ENCODE measurements at places on chromosomes 3 and 15.

GRCh38 chr3:185330238-185330637 lies 32.7 kb upstream of the MAP3K13 start:
- H3K36me3 ChIP-seq: no peaks in the 10 kb centered on the region
- H3K27ac ChIP-seq: no peak overlapping the region
- H3K27me3 ChIP-seq: peaks cover 8% of the 10 kb centered on the region
- peaks cover 13% of the 10 kb centered on the region for H3K4me1 ChIP-seq
- DNase-seq: no peak

- H3K27ac ChIP-seq: no peak overlapping the region
- no peaks in the 10 kb centered on the region for H3K27me3 ChIP-seq
- no peaks in the 10 kb centered on the region for H3K4me1 ChIP-seq
- H3K4me3 ChIP-seq: no peak overlapping the region
- DNase-seq: no peak
- H3K36me3 ChIP-seq: peaks cover 9% of the 10 kb centered on the region
Observed at GRCh38 chr15:60444289-60444912, 34.5 kb downstream of the ICE2 start.

DNA sequence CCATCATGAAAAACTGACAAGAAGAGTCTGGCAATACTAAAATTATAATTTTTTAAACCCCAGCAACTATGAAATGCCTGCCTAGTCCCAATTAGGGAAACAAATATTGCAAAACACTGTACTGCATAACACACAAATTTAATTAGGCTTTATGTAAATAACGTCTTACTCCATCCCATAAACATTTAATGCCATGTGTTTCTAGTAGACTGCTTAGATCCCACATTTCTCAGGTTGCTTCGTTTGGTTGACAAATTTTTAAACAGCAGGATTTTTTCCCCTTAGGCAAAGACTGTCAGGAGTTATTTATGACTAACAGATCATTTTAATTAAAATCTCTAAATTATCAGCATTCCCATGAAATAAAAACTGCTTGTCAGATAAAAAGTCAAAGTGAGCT lies 29.9 kb downstream of the EIF2AK4 start:
- no peak for DNase-seq
- no peak overlapping the region for H3K27ac ChIP-seq
- H3K36me3 ChIP-seq: peaks cover 16% of the 10 kb centered on the region
- H3K4me1 ChIP-seq: peaks cover 3% of the 10 kb centered on the region

GRCh38 chr3:4644951-4645350 lies 151.8 kb downstream of the ITPR1 start:
- no peak for DNase-seq
- no peaks in the 10 kb centered on the region for H3K4me1 ChIP-seq
- H3K27ac ChIP-seq: no peak overlapping the region
- H3K4me3 ChIP-seq: no peak overlapping the region
- H3K36me3 ChIP-seq: peaks cover 58% of the 10 kb centered on the region

GRCh38 chr15:56174649-56175048 lies 69.0 kb downstream of the RFX7 start:
- peak overlapping the region; percentile 46 for H3K27ac ChIP-seq
- no peak overlapping the region for H3K4me3 ChIP-seq
- H3K36me3 ChIP-seq: peaks cover 54% of the 10 kb centered on the region
- DNase-seq: no peak

- DNase-seq: no peak
- no peak overlapping the region for H3K27ac ChIP-seq
- H3K4me3 ChIP-seq: no peak overlapping the region
- H3K27me3 ChIP-seq: no peaks in the 10 kb centered on the region
- H3K4me1 ChIP-seq: no peaks in the 10 kb centered on the region
- no peaks in the 10 kb centered on the region for H3K36me3 ChIP-seq
Observed at GRCh38 chr3:29452934-29453283, 172.0 kb downstream of the RBMS3 start.

GRCh38 chr3:74004386-74004785 lies 379.6 kb upstream of the PDZRN3 start:
- H3K4me3 ChIP-seq: no peak overlapping the region
- no peak for DNase-seq
- H3K27ac ChIP-seq: no peak overlapping the region
- H3K36me3 ChIP-seq: no peaks in the 10 kb centered on the region
- H3K4me1 ChIP-seq: no peaks in the 10 kb centered on the region

- H3K4me1 ChIP-seq: no peaks in the 10 kb centered on the region
- H3K27me3 ChIP-seq: peaks cover 22% of the 10 kb centered on the region
- H3K27ac ChIP-seq: no peak overlapping the region
- no peaks in the 10 kb centered on the region for H3K36me3 ChIP-seq
Observed at GRCh38 chr15:68268405-68268804, 9.1 kb upstream of the FEM1B start.

- no peak for DNase-seq
- H3K36me3 ChIP-seq: no peaks in the 10 kb centered on the region
- no peaks in the 10 kb centered on the region for H3K4me1 ChIP-seq
Observed at GRCh38 chr3:150098621-150099020, 127.9 kb upstream of the PFN2 start.

DNA sequence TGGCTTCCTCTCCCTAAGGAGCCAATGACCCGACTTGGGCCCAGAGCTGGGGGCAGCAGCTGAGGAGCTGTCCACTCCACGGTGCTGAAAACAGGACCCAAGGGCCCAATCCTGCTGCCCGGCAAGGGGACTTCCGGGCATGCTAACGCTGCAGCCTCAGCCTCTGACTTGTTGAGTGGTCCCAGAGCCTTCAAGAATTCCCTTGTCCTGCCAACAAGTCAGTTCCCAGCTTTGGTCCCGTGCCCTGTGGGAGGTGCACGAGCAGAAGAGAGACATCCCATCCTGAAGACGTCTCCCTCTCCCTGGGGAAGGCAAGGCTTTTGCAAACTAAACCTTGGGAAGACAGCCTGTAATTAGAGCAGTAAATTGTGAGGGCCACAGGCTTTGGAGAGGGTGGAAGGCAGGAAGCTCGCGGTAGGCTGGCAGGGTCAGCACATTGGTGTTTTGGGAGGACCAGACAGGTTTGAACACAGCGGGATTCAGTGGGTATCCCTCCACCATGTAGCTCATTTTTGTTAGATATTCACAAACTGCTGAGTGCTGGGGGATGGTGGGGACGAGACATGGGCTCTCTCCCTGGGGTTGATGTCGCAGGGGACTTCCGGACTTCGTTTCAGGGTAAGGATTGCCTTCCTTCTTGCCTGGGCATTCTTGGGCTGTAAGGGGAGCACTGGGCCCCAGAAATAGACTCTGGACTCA lies 29.8 kb upstream of the PRR23E start:
- no peaks in the 10 kb centered on the region for H3K36me3 ChIP-seq
- no peak for DNase-seq
- no peak overlapping the region for H3K4me3 ChIP-seq
- H3K4me1 ChIP-seq: no peaks in the 10 kb centered on the region
- H3K27me3 ChIP-seq: peaks cover 3% of the 10 kb centered on the region

- H3K4me1 ChIP-seq: no peaks in the 10 kb centered on the region
- DNase-seq: no peak
- no peaks in the 10 kb centered on the region for H3K27me3 ChIP-seq
- no peak overlapping the region for H3K4me3 ChIP-seq
- H3K27ac ChIP-seq: no peak overlapping the region
Observed at GRCh38 chr3:176741664-176742047, 455.6 kb downstream of the TBL1XR1 start.

DNA sequence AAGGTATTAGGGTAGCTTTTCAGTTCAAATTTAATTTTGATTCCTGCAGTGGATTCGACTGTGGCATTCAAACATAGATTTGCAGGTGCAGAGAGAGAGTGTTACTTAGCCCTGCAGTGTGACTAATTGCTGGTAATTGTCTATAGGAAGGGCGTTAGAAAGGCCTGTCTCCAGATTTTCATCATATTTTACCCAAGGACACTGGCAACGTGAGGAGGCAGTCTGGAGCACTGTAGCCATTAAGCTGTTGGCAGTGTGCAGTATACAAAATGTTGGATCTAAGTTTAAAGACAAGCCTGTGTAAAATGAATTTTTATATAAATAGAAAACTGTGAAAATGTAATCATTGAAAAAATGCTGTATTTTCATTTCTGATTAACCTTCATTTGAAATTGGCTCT lies 342.9 kb downstream of the CNTN4 start:
- no peak for DNase-seq
- H3K36me3 ChIP-seq: no peaks in the 10 kb centered on the region
- no peaks in the 10 kb centered on the region for H3K27me3 ChIP-seq
- no peak overlapping the region for H3K27ac ChIP-seq

DNA sequence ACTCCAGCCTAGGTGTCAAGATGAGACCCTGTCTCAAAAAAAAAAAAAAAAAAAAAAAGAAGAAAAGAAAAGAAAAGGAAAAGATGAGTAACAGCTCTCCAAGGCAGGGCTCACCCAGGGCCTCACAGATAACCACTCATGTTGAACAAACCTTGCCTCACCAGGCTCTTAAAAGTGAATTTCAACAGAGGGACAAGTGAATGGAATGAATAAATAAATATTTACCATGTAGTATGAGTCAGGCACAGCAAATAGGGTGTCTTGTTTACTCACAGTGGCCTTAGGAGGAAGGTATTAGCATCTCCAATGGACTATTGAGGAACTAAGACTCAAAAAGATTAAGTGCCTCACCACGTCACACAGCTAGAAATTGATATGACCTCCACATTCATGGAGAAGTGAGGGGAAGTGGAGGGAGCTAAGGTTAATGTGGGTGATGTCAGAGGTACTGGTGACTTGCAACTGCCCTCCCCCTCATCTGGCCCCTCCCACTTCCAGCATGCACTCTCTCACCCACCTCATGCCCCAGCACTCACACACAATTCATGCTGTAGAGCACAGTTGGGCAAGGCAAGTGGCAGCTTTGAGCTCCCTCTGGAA lies 255.5 kb downstream of the UACA start:
- DNase-seq: no peak
- H3K27ac ChIP-seq: no peak overlapping the region
- H3K4me1 ChIP-seq: peaks cover 38% of the 10 kb centered on the region
- H3K36me3 ChIP-seq: peaks cover 14% of the 10 kb centered on the region
- H3K4me3 ChIP-seq: no peak overlapping the region

- H3K36me3 ChIP-seq: no peaks in the 10 kb centered on the region
- no peaks in the 10 kb centered on the region for H3K4me1 ChIP-seq
- no peak overlapping the region for H3K27ac ChIP-seq
Observed at GRCh38 chr3:50525987-50526386, 22.6 kb upstream of the CACNA2D2 start.

GRCh38 chr3:124985349-124985748 lies 50.8 kb upstream of the MUC13 start:
- no peak overlapping the region for H3K4me3 ChIP-seq
- H3K36me3 ChIP-seq: peaks cover 5% of the 10 kb centered on the region
- no peaks in the 10 kb centered on the region for H3K4me1 ChIP-seq
- DNase-seq: no peak

GRCh38 chr3:12443781-12444522 lies 40.3 kb upstream of the TSEN2 start:
- DNase-seq: no peak
- H3K27me3 ChIP-seq: peaks cover 23% of the 10 kb centered on the region
- H3K27ac ChIP-seq: no peak overlapping the region
- no peak overlapping the region for H3K4me3 ChIP-seq

- no peaks in the 10 kb centered on the region for H3K27me3 ChIP-seq
- no peaks in the 10 kb centered on the region for H3K36me3 ChIP-seq
- H3K4me3 ChIP-seq: no peak overlapping the region
Observed at GRCh38 chr3:194045289-194045688, 90.7 kb upstream of the HES1 start.

- H3K36me3 ChIP-seq: no peaks in the 10 kb centered on the region
- no peaks in the 10 kb centered on the region for H3K27me3 ChIP-seq
- no peak overlapping the region for H3K4me3 ChIP-seq
- no peak for DNase-seq
- no peaks in the 10 kb centered on the region for H3K4me1 ChIP-seq
- H3K27ac ChIP-seq: no peak overlapping the region
Observed at GRCh38 chr3:46138581-46138980, 69.5 kb downstream of the CCR1 start.

GRCh38 chr3:47762233-47762632 lies 19.5 kb downstream of the SMARCC1 start:
- no peaks in the 10 kb centered on the region for H3K27me3 ChIP-seq
- peaks cover 4% of the 10 kb centered on the region for H3K4me1 ChIP-seq
- no peaks in the 10 kb centered on the region for H3K36me3 ChIP-seq
- no peak for DNase-seq
- no peak overlapping the region for H3K4me3 ChIP-seq

DNA sequence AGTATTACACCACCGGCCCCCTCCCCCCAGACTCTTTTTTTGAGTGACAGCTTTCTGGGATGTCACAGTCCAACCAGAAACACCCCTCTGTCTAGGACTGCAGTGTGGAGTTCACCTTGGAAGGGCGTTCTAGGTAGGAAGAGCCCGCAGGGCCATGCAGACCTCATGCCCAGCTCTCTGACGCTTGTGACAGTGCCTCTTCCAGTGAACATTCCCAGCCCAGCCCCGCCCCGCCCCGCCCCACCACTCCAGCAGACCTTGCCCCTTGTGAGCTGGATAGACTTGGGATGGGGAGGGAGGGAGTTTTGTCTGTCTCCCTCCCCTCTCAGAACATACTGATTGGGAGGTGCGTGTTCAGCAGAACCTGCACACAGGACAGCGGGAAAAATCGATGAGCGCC lies 63.6 kb downstream of the AAGAB start:
- peaks cover 35% of the 10 kb centered on the region for H3K36me3 ChIP-seq
- no peak overlapping the region for H3K4me3 ChIP-seq
- DNase-seq: no peak
- no peaks in the 10 kb centered on the region for H3K27me3 ChIP-seq

- peak overlapping the region; percentile 92 for H3K4me3 ChIP-seq
- peaks cover 74% of the 10 kb centered on the region for H3K4me1 ChIP-seq
- no peaks in the 10 kb centered on the region for H3K27me3 ChIP-seq
- peak overlapping the region; percentile 99 for H3K27ac ChIP-seq
- no peaks in the 10 kb centered on the region for H3K36me3 ChIP-seq
Observed at GRCh38 chr3:48473617-48473952, 27.0 kb downstream of the ATRIP start.

DNA sequence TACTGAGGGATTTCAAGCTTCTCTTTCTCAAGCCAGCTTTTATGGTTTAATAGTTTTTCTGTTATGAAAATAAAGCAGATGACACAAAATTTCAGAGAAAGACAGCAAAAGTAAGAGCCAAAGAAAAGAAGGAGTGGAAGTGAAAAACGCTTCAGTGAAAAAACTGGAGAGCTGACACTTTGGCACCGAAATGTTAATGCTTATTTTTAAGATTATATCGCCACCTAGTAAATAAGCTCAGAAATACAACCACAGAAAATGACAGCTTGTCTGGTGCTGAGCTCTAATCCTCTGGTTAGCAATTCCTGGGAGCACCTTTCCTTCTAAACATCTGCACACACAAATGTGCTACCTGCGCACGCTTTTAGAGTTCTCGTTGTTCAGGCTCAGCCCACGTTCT lies 101.6 kb downstream of the ZPLD1 start:
- H3K36me3 ChIP-seq: no peaks in the 10 kb centered on the region
- H3K4me3 ChIP-seq: no peak overlapping the region

GRCh38 chr3:107562969-107563529 lies 40.3 kb downstream of the BBX start:
- H3K4me1 ChIP-seq: peaks cover 59% of the 10 kb centered on the region
- no peak overlapping the region for H3K27ac ChIP-seq
- H3K4me3 ChIP-seq: no peak overlapping the region
- no peak for DNase-seq
- H3K27me3 ChIP-seq: no peaks in the 10 kb centered on the region
- peaks cover 4% of the 10 kb centered on the region for H3K36me3 ChIP-seq

GRCh38 chr3:188855675-188856074 lies 316.1 kb upstream of the TPRG1 start:
- no peaks in the 10 kb centered on the region for H3K36me3 ChIP-seq
- no peaks in the 10 kb centered on the region for H3K27me3 ChIP-seq
- no peaks in the 10 kb centered on the region for H3K4me1 ChIP-seq
- no peak for DNase-seq
- no peak overlapping the region for H3K27ac ChIP-seq

GRCh38 chr15:62709261-62709660 lies 333.3 kb upstream of the TPM1 start:
- H3K36me3 ChIP-seq: no peaks in the 10 kb centered on the region
- no peaks in the 10 kb centered on the region for H3K27me3 ChIP-seq
- no peak for DNase-seq
- H3K27ac ChIP-seq: no peak overlapping the region
- H3K4me1 ChIP-seq: no peaks in the 10 kb centered on the region
